NCI-H2029 treated with DMSO at 0.1 percent for 48 hours (cell line): ENCODE measurements at places on chromosomes 16 and 17.

DNA sequence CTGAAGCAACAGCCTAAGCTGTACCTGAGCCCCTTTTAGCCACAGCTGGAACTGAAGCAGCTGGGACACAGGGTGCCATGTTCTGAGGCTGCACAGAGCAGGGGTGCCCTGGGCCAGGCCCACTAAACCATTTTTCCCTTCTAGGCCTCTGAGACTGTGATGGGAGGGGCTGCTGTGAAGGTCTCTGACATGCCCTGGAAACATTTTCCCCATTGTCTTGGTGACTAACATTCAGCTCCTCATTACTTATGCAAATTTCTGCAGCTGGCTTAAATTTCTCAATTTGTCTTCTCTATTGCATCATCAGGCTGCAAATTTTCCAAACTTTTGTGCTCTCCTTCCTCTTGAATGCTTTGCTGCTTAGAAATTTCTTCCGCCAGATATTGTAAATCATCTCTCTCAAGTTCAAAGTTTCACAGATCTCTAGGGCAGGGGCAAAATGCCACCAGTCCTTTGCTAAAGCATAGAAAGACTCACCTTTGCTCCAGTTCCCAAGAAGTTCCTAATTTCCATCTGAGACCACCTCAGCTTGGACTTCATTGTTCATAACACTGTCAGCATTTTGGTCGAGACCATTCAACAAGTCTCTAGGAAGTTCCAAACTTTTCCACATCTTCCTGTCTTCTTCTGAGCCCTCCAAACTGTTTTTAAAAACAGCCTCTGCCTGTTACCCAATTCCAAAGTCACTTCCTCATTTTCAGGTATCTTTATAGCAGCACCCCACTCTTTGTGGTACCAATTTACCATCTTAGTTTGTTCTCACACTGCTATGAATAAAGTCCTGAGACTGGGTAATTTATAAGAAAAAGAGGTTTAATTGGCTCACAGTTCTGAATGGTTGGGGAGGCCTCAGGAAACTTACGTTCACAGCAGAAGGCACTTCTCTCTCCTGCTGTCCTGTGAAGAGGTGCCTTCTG, 49.8 kb downstream of the TMEM100 start:
- DNase-seq, result no peak

DNA sequence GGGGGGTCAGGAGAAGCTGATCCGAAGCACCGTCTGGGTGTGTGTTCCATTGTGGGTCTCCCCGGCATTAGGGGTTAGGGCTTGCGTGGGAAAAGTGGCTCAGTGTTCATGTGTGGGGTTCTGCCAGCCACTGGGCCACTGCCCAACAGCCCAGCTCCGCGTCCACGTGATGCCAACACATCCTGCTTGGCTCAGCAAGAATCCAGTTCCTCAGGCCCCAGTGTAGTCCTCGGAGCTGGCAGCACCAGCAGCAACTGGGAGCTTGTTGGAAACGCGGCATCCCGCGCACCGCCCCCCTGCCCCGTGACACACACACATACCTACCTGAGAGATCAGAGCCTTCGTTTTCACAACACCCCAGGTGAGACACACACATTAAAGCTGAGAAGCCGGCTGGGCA, 18.9 kb downstream of the LGALS9 start:
- DNase-seq, result no peak

- DNase-seq, result no peak
Measured at GRCh38 chr16:89993971-89994370, 25.3 kb downstream of the DBNDD1 start.

- no peak for DNase-seq
Measured at GRCh38 chr16:66289051-66289680, 77.3 kb upstream of the CDH5 start.

GRCh38 chr16:68528233-68528632, 10.9 kb upstream of the ZFP90 start:
- DNase-seq, result no peak

- DNase-seq, result no peak
Measured at GRCh38 chr16:53876811-53877210, 172.9 kb downstream of the FTO start.

GRCh38 chr17:41413982-41414381, 10.4 kb downstream of the KRT37 start:
- DNase-seq, result no peak

DNA sequence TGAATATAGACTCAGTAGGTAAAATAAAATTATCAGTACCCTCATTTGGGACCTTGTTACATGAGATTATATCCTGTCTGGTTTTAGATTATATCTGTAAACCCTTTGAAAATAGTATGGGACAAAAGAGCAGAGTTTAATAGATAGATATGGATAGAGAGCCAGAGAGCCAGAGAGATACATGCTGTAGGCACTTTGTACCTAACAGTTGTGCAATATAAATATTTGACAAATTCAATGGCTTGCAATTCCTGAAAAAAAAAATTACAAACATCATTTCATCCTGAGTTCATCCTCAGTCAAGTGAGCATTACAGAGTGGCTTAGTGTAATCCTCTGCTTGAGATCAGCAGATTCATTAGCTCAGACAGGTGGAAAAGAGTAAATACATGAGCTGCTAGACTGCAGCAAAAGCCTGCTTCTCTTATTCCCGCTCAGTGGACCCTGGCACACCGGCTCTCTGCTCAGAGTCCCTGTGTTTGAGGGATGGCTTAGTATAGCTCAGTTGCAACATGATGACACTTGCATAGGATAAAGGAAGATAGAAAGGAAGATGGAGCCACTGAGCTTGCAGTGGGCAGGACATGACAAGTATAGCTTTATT, 931.6 kb upstream of the GOT2 start:
- DNase-seq, result no peak

DNA sequence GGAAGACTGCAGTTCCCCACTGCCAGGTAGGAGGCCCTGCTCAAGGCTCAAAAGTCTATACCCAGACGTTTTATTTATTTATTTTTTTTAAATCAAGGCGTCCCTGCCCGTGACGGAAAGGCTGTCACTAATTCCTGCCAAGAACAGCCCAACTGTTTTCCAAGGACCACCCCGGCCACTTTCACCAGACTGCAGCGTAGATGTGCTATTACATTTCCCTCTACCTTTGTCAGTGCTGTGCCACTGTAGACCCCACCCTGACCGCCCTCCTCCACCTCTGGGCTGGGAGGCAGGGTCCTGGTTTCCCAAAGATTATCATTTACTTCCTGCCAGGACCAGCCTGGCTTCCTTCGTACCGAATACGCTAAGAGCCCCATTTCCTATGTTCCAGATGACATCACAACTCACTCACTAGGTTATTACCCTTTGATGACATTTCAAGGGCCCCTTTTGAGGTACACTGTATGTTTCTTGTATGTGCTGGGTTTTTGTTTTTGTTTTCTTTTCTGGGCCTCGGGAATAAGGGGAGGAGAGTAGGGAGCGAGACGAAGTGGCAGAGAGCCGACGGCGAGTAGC, 6.3 kb upstream of the RNF227 start:
- no peak for DNase-seq

DNA sequence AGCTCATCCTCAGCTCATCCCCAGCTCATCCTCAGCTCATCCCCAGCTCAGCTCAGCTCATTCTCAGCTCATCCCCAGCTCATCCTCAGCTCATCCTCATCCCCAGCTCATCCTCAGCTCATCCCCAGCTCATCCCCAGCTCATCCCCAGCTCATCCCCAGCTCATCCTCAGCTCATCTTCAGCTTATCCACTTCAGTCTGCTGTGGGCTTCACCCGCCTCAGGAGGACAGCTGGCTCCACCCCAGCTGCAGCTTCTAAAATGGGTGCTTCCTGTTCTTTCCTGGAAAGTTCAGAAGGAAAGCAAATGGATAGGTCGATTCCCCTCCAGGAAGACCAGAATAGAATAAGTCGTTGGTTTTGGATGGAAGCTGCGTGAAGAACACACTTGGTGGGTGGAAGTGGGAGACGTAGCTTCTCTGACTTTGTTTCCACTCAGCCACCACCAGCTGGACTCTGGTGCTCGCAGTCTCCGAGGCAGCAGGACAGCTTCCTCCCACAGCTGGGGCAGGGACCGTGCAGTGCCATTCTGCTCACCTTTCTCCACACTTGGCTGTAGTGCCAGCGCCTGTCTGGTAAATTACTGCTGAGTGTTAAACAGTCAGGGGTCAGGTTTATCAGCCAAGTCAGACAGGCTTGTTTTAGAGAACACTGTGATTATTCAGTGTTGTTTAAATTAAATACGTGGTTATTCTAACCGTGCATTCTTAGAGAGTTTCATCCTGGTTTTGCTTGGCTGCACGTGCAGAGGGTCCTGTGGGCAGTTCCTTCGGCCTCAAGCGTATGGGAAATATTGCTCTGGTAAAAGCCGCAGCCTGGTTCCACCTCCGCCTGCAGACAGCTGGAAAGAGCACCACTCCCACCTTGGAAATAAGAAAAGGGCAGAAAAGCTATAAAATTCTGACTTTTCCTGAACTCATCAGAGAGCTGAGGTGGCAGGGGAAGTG, 61.0 kb upstream of the CHMP6 start:
- DNase-seq, result no peak

GRCh38 chr16:27829975-27830374, 233.5 kb downstream of the GSG1L start:
- no peak for DNase-seq

DNA sequence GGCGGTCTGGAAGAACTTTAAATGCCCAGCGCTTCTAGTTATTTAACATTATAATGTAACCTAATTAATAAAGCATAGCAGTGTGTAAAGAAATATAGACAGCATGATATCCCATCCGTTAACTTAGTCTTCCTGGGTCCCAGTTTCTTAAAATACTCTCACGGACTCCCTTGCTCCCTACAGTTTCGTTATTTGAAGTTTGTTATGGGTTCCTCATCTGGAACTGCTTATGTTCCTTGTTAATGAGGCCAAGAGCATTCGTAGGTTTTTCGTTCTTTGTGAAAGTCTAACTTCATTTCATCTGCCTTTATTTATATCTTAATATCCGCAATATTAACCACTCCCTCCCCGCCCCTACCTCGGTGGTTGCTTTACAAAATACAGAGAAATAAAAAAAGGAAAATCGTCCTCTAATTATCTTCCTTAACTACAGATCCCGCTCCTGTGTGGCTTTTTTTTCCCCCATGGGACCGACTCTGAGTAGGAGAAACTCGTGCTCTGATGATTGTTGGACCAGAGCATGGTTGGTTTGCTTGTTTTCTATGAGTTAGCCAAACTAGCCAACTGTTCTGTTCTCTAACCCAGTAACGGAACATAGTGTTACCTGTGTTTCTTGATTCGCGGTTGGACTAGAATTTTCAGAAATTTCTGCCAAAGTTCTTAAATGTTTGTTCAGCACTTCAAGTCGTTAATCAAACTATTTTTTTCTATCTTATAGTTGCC, 863 bp downstream of the ADPRM start:
- no peak for DNase-seq

DNA sequence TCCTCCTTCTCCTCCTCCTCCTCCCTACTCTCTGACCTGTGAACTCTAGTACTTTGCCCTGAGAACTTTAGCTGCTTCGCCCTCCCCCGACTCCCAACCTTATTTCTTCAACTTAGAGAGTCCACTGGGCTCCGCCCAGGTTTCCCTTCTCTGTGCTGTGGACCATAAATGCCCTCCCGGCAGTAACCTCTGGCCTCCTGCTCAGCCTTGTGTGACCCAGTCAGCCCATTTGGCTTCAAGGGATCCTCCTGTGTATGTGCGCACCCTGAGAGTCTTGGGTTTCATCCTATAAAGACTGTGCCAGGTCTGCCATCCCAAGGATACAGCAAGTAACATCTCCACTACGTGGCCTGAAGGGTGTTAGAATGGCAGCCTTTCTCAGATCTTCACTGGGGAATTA, 275.6 kb upstream of the C16orf82 start:
- DNase-seq, result no peak

DNA sequence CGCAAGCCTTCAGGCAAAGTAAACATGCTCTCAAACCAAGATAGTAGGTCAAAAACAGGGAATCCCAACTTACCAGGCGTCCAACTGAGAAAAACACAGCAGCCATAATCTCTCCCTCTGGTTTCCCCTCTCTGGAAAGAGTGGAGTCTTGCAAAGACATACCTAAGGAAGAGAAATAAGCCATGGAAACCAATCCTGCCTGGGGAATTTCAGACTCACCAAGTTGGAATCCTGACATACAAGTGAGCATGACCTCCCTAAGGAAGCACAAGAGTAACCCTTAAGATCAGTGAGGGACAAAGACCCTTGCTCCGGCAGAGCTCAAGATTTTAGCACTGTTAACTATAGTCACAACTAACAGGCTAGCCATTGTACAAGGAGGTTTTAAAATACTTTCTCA, 4.1 kb downstream of the ZNF624 start:
- DNase-seq, result no peak

DNA sequence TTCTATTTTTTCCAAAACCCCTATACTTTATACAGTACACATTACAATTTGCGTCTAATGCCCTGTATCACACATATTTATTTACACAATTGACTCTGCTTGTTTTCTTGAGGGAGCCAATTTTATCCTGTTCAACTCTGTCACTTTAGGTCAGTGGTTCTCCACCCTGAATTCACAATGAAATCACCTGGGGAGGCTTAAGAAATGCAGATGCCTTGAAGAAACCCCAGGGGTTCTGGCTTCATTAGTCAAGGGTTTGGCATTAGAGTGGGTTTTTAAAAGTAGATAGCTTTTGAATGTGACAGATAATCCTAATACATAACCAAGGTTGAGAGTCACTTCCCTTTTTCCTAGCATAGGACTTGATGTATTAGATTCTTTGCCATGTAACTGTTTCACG, 398.6 kb upstream of the ERCC4 start:
- no peak for DNase-seq

- peak; percentile 40 for DNase-seq
Measured at GRCh38 chr16:1929578-1930337, 11.5 kb upstream of the HS3ST6 start.

- no peak for DNase-seq
Measured at GRCh38 chr17:64154717-64155116, 24.8 kb upstream of the ERN1 start.

GRCh38 chr16:67105881-67106280, 3.9 kb upstream of the PHAF1 start:
- no peak for DNase-seq

GRCh38 chr16:49620869-49621240, 235.1 kb downstream of the ZNF423 start:
- DNase-seq, result no peak

DNA sequence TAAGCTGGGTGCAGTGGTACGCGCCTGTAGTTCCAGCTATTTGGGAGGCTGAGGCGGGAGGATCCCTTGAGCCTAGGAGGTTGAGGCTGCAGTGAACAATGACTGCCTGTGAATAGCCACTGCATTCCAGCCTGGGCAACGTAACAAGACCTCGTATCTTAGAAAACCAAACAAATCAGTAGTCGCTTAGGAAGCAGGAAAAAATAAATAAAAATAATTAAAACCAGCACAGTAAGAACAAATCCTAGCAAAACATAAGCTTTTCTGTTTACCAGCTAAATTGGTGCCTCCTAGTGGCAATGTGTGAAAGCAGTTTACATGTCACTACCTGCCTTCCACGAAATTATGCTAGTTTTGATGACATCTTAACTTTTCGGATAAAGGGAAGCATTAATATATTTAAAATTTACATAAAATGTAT, 1.3 kb downstream of the ARMC5 start:
- no peak for DNase-seq

GRCh38 chr17:72359274-72359673, 238.5 kb downstream of the SOX9 start:
- no peak for DNase-seq

- no peak for DNase-seq
Measured at GRCh38 chr17:10482252-10482651, 12.9 kb upstream of the MYH4 start.
